ENCODE measurements at places on chromosomes 7 and 10. TPM values are rescaled to one million over a fixed set of nuclear protein-coding genes. Genes with fewer than 3 reads are reported as not detected.

The LOXL4 gene
- polyA plus RNA-seq = 0.43 TPM

The IFRD1 gene
- 37.9 TPM for polyA plus RNA-seq

The SSMEM1 gene
- not detected for polyA plus RNA-seq

The CNNM2 gene
- 5.0 TPM for polyA plus RNA-seq

The SPDYE18 gene
- polyA plus RNA-seq = not detected

GRCh38 chr10:57785546-57785945 lies 482.1 kb downstream of the IPMK start:
- H3K36me3 ChIP-seq = no peaks in the 10 kb centered on the region
- no peak for DNase-seq
- no peak overlapping the region for H3K4me3 ChIP-seq
- H3K27ac ChIP-seq = no peak overlapping the region
- no peaks in the 10 kb centered on the region for H3K4me1 ChIP-seq

- no peaks in the 10 kb centered on the region for H3K27me3 ChIP-seq
- H3K36me3 ChIP-seq = no peaks in the 10 kb centered on the region
- no peak for DNase-seq
- H3K27ac ChIP-seq = no peak overlapping the region
Observed at GRCh38 chr10:10056961-10057360, 960.7 kb upstream of the CELF2 start.

- H3K4me1 ChIP-seq = no peaks in the 10 kb centered on the region
- no peak overlapping the region for H3K4me3 ChIP-seq
- DNase-seq = no peak
- no peak overlapping the region for H3K27ac ChIP-seq
- peaks cover 6% of the 10 kb centered on the region for H3K27me3 ChIP-seq
- no peaks in the 10 kb centered on the region for H3K36me3 ChIP-seq
Observed at GRCh38 chr7:127532736-127533135, 52.7 kb downstream of the GCC1 start.

- no peak overlapping the region for H3K4me3 ChIP-seq
- no peaks in the 10 kb centered on the region for H3K36me3 ChIP-seq
- H3K27ac ChIP-seq = peak overlapping the region; percentile 7
- no peak for DNase-seq
- H3K4me1 ChIP-seq = no peaks in the 10 kb centered on the region
- no peaks in the 10 kb centered on the region for H3K27me3 ChIP-seq
Observed at GRCh38 chr10:34280599-34281374, 534.3 kb downstream of the PARD3 start.

- no peaks in the 10 kb centered on the region for H3K36me3 ChIP-seq
- H3K27ac ChIP-seq = no peak overlapping the region
- peak; percentile 53 for DNase-seq
- peak overlapping the region; percentile 2 for H3K4me3 ChIP-seq
- peaks cover 61% of the 10 kb centered on the region for H3K4me1 ChIP-seq
- no peaks in the 10 kb centered on the region for H3K27me3 ChIP-seq
Observed at GRCh38 chr10:93413252-93413689, 68.9 kb downstream of the MYOF start.

- H3K4me3 ChIP-seq = no peak overlapping the region
- H3K4me1 ChIP-seq = no peaks in the 10 kb centered on the region
- no peaks in the 10 kb centered on the region for H3K36me3 ChIP-seq
- no peaks in the 10 kb centered on the region for H3K27me3 ChIP-seq
Observed at GRCh38 chr7:139180700-139181311, 50.2 kb upstream of the UBN2 start.

DNA sequence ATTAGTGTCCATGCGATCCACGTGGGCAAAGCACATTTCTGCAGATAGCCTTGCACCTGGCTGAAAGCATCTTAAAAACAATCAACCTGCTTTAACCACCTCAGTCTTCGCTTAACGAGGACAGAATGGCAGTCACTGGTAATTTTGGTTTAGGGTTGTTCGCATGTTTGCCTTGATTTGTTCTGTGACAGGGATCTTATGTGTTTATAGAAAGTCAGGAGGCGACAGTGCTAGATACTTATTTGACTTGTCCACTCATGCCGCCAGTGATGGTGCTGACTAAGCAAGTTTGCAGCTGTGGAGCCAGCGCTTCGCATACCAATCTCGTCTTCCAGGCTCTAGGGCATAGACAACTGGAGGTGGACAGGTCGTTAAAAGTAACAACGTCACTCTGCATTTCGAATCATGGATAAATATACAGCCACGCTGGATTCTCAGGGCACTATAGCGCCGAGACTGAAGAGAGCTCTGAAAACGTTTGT lies 1.2 kb upstream of the TMEM243 start:
- peak overlapping the region; percentile 87 for H3K4me3 ChIP-seq
- no peaks in the 10 kb centered on the region for H3K27me3 ChIP-seq
- peaks cover 28% of the 10 kb centered on the region for H3K4me1 ChIP-seq
- peak overlapping the region; percentile 91 for H3K27ac ChIP-seq
- DNase-seq = no peak

DNA sequence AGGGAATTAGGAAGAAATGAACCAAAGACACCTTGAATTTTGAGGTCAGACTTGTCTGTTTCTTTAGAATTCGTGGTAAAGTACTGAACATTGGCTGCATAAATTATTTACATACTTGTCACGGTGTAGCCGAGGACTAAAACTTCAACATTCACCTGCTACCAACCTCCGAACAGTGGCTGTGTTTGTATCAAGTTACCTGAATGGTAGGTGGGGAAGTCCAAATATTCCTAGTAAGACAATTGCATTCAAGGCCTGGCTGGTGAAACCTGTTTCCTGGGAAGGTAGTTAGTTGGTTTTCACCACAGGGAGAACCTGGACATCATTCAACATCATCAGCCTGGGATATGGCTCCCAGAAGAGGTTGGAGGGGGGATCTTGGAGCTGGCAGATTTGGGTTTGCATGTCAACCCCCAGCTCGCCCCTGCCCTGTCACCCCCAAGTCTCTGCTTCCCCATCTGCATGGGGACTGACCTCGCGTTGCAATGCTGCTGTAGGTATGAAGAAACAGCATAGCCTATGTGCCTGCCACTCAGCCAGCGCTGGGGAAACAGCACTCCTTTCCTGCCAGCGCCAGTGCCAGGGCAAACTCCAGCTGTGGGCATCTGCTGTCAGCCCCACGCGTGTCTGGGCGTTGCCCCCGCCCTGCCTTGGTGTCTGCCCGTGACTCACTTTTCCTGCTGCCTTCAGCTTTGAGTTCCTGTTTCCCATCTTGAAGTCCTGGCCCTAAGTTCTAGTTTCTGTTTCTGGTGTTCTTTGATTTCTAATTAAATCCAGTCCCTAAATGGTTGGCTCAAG lies 12.7 kb upstream of the LARP4B start:
- no peak overlapping the region for H3K27ac ChIP-seq
- H3K36me3 ChIP-seq = no peaks in the 10 kb centered on the region
- no peaks in the 10 kb centered on the region for H3K27me3 ChIP-seq
- no peak overlapping the region for H3K4me3 ChIP-seq
- DNase-seq = no peak

DNA sequence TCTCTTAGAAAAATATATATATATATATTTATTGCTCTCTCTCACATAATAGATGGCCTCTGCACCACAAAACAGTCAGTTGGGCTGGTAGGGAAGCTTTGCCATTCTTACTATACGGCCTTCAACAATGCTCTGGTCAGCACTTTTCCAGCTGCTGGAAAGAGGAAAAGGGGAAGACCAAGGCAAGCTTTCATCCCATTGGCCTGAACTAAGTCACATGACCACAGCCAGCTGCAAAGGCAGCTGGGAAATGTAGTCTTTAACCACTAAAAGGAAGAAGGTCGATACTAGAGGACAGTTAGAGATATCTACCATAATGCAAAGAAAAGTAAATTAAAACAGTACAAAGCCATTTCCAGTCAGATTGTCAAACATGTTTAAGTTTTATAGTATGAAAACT lies 58.4 kb upstream of the MACROH2A2 start:
- H3K27ac ChIP-seq = no peak overlapping the region
- H3K4me3 ChIP-seq = no peak overlapping the region
- no peaks in the 10 kb centered on the region for H3K36me3 ChIP-seq
- H3K4me1 ChIP-seq = no peaks in the 10 kb centered on the region
- DNase-seq = no peak

DNA sequence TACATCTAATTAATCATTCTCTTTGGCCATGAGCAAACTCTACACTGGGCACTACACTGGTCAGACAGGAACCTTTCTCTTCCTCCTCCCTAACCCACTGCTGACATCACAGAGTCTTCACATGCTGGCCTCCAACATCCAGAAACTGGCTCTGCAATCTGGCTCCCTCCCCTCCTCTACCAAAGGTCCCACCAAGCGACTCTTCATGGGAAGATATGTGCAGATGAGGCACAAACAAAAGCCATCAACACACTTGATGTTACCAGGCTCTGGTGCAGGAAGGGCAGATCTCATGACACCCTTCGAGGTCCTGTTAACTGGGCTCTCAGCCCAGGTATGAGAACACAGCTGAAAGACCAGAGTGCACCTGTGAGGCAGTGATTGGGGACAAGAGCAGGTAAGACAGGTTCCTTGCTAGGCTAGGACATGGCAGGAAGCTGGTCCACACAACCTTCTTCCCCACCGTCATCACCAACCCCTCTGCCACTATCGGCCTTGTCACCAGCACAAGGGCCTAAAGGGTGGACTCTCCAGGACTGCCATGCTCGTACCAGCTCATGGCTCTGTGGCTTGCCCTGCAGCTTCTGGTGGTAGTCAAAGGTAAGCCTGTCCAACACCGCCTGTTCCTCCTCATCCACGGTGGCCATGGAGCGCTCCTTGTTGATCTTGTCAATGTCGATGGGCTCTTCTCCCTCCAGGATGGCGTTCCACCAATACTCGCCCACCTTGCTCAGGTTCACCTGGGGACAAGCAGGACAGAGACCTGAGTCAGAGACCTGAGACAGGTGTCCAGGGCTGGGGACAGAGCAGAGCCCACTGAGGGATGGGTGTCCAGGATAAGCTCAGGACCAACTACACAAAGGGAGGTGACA lies 66.6 kb upstream of the CAMK2B start:
- H3K27ac ChIP-seq = no peak overlapping the region
- no peak overlapping the region for H3K4me3 ChIP-seq
- peaks cover 24% of the 10 kb centered on the region for H3K36me3 ChIP-seq
- H3K4me1 ChIP-seq = no peaks in the 10 kb centered on the region
- no peaks in the 10 kb centered on the region for H3K27me3 ChIP-seq
- no peak for DNase-seq

Measured in CD8-positive, alpha-beta memory T cell (primary cell).